ENCODE measurements at places on chromosomes 7 and 10. TPM values are rescaled to one million over a fixed set of nuclear protein-coding genes. Genes with fewer than 3 reads are reported as not detected.

Gene ARPC1A
- polyA plus RNA-seq, result 85.5 TPM

Gene SFTPD
- not detected for polyA plus RNA-seq

Gene ATP6V1F
- 599 TPM for polyA plus RNA-seq

GRCh38 chr7:18753972-18754610 lies 258.5 kb downstream of the HDAC9 start:
- DNase-seq, result no peak
- H3K27ac ChIP-seq, result no peak overlapping the region
- H3K4me3 ChIP-seq, result no peak overlapping the region
- H3K36me3 ChIP-seq, result peaks cover 14% of the 10 kb centered on the region
- H3K4me1 ChIP-seq, result no peaks in the 10 kb centered on the region
- no peaks in the 10 kb centered on the region for H3K27me3 ChIP-seq

GRCh38 chr7:90337106-90337505 lies 9.4 kb upstream of the GTPBP10 start:
- no peaks in the 10 kb centered on the region for H3K4me1 ChIP-seq
- H3K27ac ChIP-seq, result no peak overlapping the region
- no peaks in the 10 kb centered on the region for H3K36me3 ChIP-seq
- peaks cover 8% of the 10 kb centered on the region for H3K27me3 ChIP-seq
- no peak overlapping the region for H3K4me3 ChIP-seq
- no peak for DNase-seq

DNA sequence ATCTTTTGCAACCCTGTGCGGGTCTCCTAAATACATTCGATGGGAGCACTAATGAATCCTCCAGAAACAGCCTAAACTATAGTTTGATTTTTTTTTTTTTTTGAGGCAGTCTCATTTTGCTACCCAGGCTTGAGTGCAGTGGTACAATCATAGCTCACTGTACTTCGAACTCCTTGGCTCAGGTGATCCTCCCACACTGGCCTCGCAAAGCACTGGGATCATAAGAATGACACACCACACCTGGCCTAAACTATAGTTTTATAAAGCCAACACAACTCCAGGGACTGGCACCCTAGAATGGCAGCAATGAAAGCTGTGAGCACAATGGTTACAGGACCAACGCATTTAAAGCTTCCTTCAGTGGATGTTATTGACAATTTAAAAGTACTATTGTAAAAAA lies 14.5 kb upstream of the JMJD1C start:
- no peaks in the 10 kb centered on the region for H3K36me3 ChIP-seq
- H3K4me3 ChIP-seq, result no peak overlapping the region
- H3K27ac ChIP-seq, result no peak overlapping the region

Data from naive B cell (primary cell).